IPS-NIHi11 (cell line): ENCODE measurements at places on chromosomes 7 and 10.

DNA sequence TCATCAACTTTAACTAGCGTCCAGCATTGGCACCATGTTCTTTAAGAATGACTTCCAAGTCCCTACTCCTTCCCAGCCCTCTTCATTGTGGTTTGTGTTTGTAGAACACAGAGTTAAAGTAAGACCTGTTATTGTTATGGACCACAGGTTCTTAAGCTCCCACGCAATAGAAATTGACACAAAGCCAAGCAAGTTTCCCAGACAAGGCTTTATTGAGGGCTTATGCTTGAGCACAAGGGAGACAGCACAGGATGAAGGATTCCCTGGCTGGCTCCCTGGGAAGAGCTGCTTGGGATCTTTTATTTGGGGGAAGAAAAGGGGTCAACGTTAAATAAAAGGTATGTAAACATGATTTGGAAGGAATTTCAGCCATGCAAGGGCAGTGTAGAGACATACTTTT is 44.3 kb upstream of the PRKCQ start:
- DNase-seq: no peak

- no peak for DNase-seq
These were observed 83.7 kb downstream of the EPC1 start for GRCh38 chr10:32263300-32263699.

DNA sequence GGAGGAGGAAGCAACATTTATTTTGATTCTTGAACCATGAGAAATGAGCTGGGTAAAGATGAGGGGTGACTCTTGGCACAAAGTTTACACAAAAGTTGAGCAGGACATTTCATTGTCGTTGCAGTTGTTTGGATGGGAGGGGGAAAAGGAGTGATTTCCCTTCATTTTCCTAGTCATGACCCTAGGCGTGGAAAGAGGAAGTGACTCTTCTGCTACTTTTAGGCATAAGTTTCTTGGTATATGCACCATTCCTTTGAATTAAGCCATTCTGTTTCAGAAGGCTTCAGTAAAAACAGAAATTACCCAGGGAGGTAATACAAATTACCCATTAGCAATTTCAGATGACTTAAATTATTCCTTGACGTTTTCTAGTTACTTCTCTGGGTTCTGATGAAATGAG is 113.9 kb upstream of the FAM171A1 start:
- no peak for DNase-seq

DNA sequence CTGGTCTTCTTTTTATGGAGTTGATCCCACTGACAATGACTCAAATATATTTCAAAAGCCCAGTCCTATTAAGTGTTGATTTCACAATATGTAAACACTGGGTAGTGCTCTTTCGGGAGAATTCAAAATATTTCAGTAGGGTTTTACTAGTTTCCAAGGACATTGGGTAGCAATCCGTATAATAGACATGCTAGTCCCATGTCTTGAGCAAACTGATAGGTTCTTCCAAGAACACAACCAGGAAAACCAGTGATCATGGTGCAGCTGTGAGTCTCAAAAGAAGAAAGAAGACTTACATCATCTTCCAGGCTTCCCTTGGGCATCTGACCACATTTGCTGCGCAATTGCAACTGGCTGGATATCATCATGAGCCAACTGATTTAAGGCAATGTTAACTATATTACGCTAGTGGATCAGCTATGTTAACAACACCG is 59.3 kb upstream of the APBB1IP start:
- no peak for DNase-seq

GRCh38 chr10:12700557-12700874 is 301.0 kb downstream of the CCDC3 start:
- no peak for DNase-seq

DNA sequence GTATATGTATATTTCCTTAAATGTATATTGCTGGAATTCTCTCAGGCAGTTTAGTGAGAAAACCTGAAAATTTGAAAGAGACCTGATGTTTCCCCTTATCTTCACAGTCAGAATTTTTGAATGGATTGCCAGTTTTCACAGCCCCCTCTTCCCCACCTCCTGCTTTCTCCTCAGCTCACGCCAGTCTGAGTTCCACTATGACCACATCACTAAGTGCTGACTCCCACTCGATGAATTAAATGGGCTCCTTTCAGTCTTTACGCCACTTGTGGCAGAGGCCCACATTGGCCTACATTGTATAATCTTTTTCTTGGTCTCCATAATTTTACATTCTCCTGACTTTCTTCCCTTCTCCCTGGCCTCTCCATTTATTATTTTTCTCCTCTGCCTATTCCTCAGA is 3.1 kb upstream of the CLEC5A start:
- no peak for DNase-seq

DNA sequence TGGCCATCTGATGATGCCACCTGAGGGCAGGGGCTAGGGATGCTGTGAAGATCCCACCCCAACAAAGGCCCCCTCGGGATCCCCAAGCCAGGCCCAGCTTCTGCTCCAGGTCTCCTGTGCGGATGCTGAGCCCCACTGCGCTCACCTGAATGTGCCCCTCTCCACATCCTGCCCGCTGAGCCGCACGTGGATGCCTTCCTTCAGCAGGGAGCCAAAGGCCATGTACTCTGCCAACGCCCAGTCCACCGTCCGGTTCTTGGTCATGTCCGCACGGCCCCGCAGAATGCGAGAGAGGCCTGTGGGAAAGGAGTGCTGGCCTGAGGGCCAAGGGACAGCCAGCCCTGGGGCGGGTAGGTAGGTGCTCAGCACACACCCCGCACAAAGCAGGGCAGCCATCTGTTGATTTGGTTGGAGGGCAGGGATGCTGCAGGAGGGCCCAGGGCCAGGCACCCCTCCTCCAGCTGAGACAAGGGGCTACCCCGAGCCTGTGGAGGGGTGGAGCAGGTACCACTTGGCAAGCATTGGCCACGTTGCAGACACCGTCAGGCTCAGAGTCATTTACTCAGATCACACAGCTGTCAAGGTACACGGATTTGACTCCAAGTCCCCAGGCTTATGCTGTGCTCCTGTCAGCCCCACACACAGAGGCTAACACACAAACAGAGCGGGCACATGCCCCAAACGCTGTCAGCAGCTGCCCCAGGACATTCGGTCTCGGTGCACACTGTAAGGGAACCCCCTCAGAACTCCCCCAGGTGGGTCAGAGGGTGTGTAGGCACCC is 19.2 kb downstream of the OGDHL start:
- DNase-seq: peak; percentile 6

GRCh38 chr7:98202367-98203195 is 8.7 kb upstream of the BHLHA15 start:
- no peak for DNase-seq

- DNase-seq: no peak
These were observed 50.4 kb upstream of the C7orf33 start for GRCh38 chr7:148540041-148540738.

GRCh38 chr10:113426181-113426877 is 126.5 kb upstream of the HABP2 start:
- DNase-seq: no peak

GRCh38 chr7:51234609-51235308 is 81.8 kb downstream of the COBL start:
- no peak for DNase-seq

GRCh38 chr10:72073708-72074573 is 14.4 kb downstream of the SPOCK2 start:
- no peak for DNase-seq

GRCh38 chr7:127979728-127980126 is 51.5 kb downstream of the LRRC4 start:
- no peak for DNase-seq

GRCh38 chr10:78436222-78436573 is 402.5 kb downstream of the RPS24 start:
- DNase-seq: no peak

- DNase-seq: peak; percentile 32
These were observed 31.9 kb downstream of the PAPSS2 start for GRCh38 chr10:87691506-87692070.

GRCh38 chr7:66443946-66444345 is 184.7 kb upstream of the KCTD7 start:
- DNase-seq: no peak
